ENCODE measurements at places on chromosomes 7 and 10.

GRCh38 chr10:4725917-4726606 is 99.9 kb upstream of the AKR1E2 start:
- DNase-seq: no peak

DNA sequence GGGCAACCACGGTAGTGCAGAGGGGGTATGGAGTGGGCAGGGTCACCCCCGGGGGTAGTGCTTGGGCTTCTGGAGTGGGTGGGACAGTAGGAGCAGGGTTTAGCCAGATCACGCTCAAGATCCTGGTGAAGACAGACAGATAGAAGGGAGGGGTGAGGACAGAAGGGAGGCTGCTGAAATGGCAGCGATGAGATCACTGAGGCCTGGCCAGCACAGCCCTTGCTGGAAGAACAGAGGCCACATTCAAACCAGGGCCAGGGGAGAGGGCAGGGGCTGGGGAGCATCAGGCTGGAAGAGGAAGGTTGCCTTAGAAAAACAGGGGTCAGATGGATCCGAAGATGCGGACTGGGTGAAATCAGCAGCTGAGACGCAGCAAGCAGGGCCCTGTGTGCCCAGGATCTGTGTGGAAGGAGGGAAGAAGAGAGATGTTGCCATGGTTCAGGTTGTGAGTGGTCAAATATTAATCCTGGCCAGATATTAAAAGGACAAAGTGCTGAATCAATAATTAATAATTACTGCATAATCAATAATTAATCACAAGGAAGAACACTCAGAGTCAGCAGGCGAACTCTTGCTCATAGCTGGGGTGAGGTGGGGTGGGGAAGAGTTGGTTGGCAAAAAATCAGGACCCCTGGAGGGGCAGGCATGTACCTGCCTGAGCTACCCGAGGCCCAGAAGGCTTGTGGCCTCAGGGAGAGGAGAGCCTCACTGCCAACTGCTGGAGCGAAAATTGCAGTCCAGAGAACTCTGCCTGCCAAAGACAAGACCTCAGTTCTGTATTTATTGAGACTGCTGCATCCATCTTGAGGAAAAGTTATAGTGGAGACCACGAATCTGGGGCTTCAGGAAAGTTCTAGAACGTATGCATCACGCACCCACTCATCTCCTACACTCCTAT is 105.7 kb downstream of the GRB10 start:
- DNase-seq: no peak

DNA sequence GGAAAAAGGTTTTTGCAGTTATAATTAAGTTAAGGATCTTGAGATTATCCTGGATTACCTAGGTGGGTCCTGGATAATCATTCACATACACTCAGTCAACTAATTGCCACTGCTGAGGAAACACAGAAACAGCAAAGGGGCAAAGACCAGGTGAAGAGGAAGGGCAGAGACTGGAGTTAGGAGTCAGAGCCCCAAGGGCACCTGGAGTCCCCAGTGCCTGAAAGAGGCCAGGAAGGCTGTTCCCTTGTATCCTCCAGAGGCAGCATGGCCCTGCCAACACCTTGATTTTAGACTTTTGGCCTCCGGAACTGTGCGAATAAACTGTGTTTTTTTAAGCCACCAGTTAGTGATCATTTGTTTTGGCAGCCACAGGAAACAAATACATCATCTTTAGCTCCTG is 24.6 kb downstream of the PRR15 start:
- no peak for DNase-seq

GRCh38 chr10:20443094-20443493 is 454.0 kb downstream of the NEBL start:
- no peak for DNase-seq

DNA sequence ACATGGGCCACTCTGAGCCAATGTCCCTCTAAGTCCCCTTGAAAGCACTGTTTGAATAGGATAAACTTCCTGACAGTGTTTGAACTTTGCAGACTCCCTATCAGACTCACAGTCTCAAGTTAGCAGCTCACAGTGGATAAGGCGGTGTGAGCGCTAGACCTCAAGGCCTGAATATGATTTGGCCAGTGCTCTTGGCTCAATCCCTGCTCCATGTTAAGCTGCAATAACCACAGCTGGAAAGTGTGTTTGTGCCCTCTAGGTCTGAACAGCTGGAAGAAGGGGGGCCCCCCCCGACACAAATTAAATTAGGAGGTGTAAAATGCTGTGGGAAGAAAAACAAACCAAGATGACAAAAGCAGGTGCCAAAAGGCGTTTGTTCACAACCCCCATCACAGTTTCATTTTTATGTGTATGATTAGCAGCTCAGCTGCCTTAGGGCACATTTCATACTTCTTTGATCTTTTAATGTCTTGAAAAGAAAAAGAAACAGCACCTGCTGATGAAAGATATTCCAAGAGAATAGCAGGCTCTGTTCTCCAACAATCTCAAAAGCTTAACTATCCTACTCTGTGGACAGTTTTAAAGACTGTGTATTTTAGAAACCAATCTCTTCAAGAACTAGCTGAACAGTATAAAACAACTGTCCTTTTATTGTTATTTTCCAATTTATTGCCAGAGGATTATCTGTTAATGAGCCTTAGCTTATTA is 167.6 kb downstream of the SNX13 start:
- no peak for DNase-seq

DNA sequence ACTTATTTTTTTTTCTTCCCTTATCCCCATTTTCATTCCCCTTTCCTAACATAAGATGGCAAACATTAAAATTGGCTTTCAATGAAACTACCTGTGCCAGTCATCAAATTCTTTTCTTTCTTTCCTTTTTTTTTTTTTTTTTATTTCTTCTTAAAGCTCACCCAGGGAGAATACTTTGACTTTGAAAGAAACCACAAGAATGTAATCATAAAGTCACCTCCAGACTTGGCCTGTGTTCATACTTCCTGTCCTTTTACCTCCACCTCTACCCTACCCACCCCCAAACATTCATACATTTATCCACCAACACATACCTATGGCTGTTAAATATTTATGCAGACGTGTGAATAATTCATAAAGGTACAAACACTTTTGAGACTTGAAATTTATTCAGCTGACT is 254.6 kb downstream of the SLC25A13 start:
- DNase-seq: no peak

GRCh38 chr10:47311193-47311931 is 10.9 kb upstream of the GDF2 start:
- DNase-seq: no peak

- peak; percentile 54 for DNase-seq
Measured at GRCh38 chr10:11875494-11876281, 52.5 kb downstream of the PROSER2 start.

GRCh38 chr10:21989453-21990154 is 13.9 kb downstream of the DNAJC1 start:
- peak; percentile 29 for DNase-seq

DNA sequence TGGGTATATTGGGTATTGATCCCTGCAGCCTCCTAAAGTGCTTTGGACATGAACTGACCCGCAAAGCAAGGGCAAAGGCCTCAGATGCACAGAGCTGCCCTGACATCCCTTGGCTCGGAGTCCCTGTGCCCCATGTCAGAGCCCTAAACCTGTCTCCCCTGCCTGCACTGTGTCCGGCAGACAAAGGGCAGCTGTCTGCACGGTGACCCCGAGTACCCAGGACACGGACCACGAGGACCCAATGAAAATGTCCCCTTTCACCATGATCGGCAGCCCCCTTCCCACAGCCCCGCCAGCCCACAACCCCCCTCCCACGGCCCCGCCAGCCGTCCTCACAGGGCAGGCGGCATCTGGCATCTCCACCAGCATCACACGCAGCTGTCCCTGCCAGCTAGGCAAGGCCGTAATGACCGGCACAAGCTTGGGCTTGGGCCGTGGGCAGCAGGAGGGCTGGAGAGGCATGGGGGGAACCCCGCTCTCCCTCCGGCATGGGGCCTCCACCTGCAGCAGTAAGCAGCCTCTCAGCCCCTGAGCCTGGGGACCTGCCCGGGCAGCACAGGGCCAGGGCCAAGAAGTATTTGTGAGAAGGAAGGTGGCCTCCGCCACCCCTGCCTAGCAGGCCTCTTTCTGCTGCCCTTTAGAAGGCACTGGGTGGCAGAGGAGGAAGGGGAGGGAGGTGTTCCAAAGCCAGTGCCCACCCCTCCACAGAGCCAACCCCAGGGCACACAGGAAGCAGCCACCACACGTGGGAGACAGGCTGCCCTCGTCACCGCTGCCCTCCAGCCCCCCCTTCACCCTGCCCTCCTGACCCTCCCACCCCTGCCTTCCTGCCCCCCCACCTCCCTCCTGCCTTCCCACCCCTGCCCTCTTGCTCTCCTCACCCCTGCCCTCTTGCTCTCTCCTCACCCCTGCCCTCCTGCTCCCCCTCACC is 10.1 kb downstream of the NUDT1 start:
- no peak for DNase-seq

DNA sequence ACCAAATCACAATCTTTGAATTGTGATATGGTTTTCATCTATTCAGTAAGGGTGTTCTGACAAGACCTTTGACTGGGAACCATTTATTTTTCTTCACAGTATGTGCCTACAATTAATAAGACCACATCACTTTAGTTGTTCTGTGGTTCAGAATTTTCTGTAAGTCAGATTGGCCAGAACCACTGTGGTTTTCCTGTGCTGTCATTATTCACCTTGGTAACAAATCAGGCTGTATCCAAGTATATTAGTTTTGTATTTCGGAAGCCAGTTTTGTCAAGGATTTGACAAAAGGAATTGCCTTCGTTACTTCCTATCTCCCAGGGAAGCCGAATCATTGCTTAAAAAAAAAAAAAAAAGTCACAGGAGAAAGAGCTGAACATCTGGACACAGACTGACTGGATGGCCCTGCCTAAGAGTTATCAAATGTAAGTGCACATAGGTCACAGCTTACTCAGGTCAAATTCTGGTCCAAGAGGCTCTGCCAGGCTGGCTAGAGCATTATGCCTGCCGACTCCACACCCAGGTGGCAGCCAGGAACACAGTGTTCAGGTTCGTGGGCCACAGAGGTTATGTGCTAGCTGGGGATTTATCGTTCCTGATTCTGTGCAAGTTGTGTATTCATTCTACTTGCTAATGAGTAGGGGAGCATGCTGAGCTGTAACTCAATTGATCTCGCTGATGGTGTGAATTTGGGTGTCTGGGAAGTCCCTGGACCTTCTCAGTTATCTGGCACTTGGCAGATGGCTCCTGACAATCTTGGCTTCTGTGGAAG is 175.3 kb downstream of the JAZF1 start:
- no peak for DNase-seq

DNA sequence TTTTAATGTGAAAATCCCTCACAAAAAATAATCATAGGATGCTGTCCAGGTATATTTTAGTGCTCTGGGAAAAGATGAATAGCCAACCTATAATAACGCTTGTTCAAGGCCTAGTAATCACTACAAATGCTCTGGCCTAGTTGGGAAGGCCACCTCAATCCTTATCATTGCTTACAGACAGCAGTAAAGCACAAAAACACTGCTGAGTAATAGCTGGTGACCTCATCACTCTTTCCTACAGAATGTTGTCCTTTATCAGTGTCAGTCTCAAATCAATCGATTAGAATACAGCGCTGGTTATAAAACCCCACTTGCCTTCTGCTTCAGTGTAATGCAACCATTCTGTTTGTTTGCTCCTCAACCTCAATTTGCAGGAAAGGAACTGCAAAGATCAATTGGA is 72.6 kb upstream of the STEAP1 start:
- no peak for DNase-seq

- DNase-seq: no peak
Measured at GRCh38 chr10:13118784-13119410, 18.9 kb downstream of the OPTN start.

DNA sequence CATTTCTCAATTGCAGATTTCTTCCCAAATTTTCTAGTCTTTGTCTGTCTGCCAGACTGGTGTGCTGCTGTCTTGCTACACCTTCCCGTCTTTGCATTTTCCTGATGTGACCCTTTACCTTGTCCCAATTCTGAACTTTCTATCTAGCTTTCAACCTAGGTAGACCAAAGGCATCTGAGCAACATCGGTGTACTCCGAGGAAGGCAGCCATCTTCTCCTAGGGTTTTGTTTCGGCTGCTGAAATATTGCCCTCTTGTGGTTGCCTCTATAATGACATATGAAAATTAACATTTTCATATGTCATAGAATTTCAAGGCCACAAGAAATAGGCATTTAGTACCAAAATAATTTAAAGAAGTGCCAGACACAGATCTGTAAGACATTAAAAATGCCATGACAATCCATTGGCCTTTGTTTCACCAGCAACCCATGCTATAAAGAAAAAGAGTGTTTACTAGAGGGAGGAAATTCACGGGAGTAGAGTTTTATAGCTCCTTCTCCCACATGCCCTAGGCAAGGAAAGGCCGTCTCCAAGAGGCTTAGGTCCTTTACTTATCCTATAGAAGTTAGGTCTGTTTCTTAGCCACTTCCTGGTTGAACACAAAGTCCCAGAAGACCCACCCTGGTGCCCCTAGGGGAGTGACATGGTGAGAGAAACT is 23.4 kb downstream of the OR9A2 start:
- peak; percentile 77 for DNase-seq

All from hematopoietic multipotent progenitor cell treated with erythropoietin and hydrocortisone succinate and interleukin-3 and kit ligand, for 17 days (in vitro differentiated cells).